Stimulated activated CD8-positive, alpha-beta memory T cell treated with anti-CD3 and anti-CD28 coated beads, Interleukin-15, amount 100 ng/mL, for 48 hours (primary cell): ENCODE measurements at places on chromosomes 6 and 20.

DNA sequence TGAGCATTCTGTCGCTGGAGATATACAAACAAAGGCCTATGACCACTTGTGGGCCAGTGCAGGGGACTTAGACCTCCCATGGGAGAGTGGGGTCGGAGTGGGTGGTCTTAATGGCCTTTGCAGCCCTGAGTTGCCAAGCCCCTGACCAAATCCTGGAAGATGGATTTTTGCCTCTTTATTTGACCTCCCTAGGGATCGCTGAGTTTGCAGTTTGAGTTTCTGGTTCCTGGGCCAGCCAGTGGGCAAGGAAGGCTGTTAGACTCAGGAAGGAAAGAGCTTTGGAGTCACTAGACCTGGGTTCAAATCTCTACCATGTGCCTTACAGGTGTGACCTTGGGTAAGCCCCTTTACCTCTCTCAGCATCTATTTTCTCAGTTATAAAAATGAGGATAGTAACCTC is 94.1 kb downstream of the CD40 start:
- no peak for DNase-seq

GRCh38 chr20:35447082-35447789 is 8.2 kb upstream of the CEP250 start:
- peak; percentile 78 for DNase-seq

DNA sequence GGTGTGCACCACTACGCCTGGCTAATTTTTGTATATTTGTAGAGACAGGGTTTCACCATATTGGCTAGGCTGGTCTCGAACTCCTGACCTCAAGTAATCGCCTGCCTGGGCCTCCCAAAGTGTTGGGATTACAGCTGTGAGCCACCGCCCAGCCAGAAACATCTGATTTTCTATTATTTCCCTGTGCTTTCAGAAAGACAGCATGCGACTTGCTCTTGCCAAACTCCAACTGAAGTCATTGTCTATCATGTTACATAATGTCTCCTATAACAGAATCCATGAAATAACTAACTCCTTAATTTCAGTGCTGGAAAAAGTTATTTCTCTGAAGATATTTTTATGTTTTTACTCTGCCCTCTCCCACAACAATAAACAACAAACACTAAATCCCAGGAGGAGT is 8.5 kb downstream of the RMND1 start:
- no peak for DNase-seq

DNA sequence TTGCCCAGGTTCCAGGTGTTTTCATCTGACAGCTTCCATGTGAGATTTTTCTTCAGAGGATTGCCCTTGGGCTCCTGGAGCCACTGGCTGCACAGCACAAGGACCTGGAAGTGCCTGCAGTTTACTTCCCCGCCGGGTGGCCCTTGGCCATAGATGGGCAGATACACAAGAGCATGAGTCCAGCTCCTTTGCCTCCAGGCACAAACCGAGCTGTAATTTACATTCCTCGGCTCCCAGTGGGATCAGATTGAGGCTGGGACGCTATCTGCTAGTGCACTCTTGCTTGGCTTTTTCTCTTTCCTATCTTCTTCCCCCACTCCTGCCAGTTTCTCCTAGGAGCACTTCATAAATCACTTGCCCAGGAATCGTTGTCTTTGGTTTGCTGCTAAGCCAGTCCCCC is 85.4 kb upstream of the RALY start:
- DNase-seq, result no peak

DNA sequence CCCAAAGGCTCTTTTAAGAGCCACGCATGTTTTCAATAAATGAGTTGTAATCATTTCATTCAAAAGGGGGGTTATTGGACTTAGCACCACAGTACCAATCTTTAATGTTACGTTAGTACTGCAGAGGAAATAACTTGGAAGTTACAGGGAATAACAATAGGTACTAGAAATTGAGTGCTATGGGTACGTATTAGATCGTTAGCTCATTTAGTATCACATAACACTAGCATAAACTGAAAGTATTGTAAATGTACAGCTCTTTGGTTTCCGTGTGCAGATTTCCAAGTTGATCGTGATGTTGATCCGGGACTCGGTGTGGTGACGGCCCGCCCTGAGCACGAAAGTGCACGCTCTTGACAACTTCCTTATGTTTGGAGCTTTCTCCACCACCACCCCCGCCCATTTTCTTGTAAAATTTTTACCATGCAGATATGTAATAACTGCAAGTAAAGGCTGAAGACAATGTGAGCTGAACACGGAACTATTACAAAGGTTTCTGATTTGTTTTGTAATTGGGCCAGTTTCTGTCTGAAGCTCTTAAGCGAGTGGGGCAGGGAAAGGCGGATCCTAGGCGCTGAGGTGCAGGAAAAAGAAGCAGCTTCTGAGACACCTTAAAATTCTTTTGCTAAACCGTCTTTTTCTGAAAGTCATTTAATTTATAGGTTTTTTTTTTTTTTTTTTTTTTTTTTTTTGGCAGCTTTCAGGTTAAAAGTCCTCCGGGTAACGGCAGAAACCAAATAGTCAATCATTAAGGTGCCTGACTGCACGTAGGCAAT is 71.5 kb downstream of the HFE start:
- no peak for DNase-seq

- DNase-seq, result no peak
Observed at GRCh38 chr20:29743101-29743931, 1514.1 kb upstream of the DEFB115 start.

DNA sequence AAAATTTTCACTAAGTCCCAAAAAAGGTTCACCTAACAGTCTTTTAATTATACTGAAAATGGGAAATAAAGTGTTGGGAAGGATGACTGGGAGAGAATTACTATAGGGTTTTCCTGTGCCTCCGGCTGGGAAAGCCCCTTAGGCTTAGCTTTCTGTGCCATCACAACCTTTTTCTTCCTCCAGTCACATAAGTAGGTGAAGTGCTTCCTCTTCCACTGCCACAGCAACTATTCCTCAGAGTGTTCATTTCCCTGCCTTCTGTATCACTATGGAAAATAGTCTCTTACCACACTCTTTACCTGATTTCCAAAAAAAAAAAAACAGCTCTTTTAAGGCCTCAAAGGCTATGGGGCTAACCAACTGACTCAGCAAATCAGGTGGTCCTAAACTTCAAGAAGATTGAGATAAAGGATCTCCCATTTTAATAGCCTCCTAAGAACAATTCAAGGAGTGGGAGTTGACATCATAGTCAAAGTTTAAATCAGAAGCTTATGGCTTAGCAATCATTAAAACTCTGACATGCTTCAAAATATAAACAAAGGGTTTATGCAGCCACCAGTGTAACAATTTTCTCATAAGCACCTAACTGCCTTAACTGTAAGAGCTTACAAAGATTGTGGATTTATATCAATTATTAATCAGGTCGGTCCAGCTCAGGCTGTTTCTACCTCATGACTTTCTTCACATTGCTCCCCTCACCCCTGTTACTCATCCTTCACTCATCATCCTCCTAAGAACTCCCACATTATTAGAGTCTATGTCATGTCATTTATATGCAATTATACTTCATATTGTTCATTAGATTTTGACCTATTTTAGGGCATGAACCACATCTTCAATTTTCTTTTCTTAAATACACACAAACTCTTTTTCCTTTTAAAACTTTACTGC is 95.3 kb downstream of the RNGTT start:
- DNase-seq, result no peak

DNA sequence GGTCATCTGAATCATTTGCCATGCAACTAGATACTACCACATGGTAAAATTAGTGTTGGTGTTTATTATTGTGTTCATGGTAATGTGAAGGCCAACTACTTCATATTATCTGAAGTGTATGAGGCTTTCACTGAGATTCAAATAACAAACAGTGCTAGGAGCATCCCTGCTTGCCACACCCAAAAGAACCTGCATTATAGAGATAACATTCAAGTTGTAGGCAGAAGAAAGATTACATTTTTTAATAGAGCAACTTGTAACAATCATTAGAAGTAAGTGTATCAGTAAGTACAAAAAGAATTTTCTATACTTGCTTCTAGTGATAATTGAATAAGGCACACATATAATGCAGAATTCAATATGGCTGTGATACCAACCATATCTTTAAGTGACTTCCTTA is 49.8 kb downstream of the BCKDHB start:
- no peak for DNase-seq

DNA sequence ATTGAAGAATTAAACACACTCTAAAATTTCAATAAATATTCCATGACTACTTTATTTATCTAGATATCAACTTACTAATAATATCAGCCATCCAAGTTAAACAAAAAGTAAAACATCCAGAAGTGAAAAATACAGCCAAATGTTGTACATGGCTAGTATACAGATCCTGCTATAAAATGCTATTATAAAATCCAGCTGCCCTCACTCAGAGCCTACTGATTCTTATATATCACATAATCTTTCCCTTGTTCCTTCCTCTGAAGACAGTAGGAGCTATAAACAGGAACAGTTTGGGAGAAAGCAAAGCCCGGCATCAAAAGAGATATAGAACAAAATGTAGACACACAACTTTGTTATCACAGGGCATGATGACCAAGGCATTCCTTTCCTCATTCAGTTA is 212.9 kb downstream of the PLCB4 start:
- DNase-seq, result no peak

DNA sequence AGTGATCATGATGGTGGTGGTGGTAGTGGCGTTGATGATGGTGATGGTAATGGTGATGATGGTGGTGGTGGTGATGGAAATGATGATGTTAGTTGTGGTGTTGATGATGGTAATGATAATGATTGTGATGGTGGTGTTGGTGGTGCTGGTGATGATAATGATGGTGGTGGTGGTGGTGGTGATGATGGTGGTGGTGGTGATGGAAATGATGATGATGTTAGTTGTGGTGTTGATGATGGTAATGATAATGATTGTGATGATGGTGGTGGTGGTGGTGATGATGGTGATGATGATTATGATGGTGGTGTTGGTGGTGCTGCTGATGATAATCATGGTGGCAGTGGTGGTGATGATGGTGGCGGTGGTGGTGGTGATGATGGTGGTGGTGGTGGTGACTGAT is 51.4 kb downstream of the ARHGAP40 start:
- DNase-seq, result no peak

- no peak for DNase-seq
Observed at GRCh38 chr6:132199343-132199742, 201.9 kb downstream of the MOXD1 start.

DNA sequence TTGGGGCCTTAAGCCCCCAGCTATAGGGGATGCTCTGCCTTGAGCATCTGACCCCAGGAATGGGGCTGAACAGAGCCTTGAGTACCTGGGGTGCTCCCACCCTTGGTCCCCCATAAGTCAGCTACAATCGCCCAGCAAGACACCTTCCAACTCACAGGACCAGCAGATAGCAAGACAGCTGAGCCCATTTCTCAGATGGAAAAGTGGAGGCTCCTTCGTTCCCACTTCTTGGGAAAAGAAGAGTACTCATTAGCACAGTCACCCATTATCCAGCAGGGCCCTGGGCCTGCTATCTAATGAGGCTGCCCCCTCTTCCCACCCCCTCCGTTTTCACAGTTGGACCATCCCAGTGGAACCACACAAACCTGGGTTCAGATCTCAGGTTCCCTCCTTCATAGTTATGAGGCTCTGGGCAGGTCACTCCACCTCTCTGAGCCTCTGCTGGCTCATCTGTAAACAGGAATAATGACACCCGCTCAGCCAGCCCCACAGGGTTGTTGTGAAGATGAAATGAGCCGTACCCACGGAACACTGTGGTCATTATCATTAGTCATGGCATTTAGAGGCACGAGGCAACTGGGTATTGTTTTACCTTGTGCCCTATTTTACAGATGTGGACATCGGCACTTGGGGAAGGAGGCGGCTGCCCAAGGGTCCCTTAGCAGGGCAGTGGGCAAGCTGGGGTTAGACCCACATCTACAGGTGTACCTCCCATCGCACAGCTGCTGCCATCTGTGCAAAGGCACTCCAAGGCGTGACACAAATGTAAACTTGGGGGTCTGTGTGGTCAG is 4.5 kb downstream of the LPIN3 start:
- DNase-seq, result no peak

DNA sequence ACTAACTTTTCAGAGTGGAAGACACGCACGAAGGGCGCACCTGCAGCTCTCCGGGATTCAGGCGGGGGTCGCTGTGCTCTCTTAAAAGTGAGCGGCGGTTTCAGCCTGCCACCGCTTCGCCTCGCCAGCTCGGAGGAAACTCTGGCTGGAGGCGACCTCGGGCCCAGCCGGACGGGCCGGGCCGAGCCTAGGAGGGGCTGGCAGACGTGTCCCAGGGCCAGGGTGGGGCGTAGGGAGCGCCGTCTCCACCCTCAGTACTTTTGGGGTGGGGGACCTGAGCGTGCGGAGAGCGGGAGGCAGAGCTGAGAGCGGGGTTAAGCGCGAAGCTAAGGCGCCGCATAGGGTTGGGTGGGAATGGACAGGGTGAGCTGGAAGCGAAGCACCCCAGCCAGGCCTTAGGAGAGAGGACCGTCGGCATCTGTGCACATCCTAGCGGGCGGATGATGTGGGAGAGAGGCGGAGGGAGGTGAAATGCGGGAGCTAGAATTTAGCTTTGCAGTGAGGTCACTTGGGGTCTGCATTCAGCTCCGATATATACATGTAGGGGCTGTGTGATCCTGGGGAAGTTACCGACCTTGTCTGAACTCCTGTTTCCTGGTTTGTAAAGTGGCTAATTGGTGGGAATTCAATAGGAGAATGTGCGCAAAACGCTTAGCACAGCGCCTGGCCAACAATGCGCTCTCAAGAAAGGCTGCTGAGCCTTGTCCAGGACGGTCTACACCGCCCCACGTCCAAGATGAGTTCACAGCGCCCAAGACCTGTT is 6.5 kb upstream of the TFAP2A start:
- no peak for DNase-seq
